GOT3 (cell line): ENCODE measurements at places on chromosomes 6 and 20.

DNA sequence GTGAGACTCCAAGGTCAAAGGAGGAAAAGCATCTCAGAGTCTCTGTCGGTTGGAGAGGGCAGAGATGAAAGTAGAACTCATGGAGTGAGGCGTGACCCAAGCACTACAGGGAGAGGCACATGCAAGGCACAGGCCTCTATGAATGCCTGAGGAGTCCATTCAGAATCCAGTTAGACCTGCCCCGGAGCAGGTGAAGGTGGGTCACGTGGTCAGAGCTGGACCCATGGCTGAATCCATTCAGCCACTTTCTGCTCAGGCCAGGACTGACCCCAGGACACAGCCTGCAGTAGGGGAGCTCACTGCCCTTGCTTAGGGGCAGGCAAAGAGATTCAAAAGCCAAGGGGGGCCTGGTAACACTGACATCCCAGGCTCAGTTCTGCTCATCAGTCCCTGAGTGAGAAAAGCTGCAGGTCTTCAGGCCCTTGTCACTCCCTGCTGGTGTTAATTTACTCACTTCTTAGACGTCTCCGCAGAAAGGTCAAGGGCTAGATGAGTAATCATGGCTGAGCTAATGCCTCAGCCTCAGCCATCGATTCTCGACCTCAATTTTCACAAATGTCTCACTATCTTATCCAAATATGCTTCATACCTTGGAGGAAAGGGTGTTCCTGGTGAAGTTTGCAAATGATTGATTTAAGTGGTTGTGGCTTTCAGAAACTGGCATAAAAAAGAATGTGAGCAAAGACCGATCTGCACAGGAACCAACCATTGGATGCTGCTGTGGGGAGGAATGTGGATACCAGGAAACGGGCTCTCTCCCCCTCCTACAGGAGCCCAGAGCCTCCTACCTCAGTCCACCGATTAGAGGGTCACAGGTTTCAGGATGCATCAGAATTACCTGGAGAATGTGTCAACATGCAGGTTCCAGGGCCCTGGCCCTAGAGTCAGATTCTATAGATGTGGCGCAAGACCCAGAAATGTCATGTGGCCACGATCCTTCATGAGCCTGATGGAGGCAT, 584.4 kb downstream of the PTPRT start:
- no peak for DNase-seq

DNA sequence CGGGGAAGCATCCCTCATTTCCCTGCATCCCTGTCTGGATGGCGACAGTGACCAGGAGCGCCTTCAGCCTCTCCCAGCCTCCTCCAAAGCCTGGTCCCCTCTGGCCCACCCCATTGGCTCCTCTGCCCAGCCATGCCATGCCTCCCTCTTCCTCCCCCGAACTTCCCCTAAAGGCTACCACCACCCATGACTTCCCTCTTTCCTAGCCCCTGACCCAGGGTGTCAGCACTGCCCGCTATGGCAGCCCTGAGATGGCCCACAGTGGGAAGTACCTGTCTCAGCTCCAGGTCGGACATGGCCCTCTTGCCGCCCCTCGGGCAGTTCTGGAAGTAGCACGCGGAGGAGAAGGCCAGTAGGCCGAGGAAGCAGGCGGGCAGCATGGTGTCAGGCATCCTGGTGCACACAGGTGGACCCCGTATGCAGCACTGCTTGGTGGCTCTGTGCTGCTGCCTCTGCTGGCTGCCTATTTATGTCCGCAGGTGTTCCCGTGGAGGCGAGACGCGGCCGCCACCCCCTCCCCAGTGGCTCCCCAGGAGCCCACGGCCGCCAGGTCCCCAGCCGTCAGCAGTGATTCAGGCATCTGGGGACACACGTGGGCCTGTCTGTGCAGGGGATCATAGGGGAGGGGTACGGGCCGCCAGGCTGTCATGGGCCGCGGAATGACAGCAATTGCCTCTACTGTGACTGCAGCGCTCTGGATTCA, at the start of gene AVP:
TSS of gene AVP (minus strand) at position 442 of the 703 bp plus-strand sequence. CDS start at position 392, 50 bp downstream.
- DNase-seq: no peak

- no peak for DNase-seq
Observed at GRCh38 chr6:157840776-157841175, 17.7 kb downstream of the SNX9 start.

GRCh38 chr20:8808202-8808535, 260.7 kb upstream of the PLCB4 start:
- no peak for DNase-seq

GRCh38 chr20:14386726-14387125, 49.3 kb upstream of the FLRT3 start:
- no peak for DNase-seq

DNA sequence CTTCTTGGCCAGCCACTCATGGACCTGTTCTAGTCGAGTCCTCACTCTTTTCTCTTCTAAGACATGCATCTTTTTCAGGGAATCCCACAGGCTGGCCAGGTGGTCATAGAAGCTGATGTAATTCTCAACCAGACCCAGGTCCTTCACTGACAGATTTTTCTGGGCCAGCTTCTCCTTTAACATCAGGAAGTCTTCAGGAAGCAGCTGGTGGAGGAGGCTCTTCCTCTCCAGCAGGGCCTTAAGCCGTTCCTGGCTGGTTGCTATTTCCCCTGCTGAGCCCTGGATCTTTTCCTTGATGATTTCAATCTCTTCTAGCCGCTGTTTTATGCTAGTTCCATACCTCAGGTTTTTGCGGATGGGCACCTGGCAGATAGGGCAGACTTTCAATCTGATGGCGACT, 28.6 kb downstream of the DDX27 start:
- DNase-seq: no peak

GRCh38 chr20:50901301-50901700, 29.9 kb downstream of the ADNP start:
- no peak for DNase-seq

- DNase-seq: no peak
Observed at GRCh38 chr6:19465256-19465655, 371.9 kb upstream of the ID4 start.

DNA sequence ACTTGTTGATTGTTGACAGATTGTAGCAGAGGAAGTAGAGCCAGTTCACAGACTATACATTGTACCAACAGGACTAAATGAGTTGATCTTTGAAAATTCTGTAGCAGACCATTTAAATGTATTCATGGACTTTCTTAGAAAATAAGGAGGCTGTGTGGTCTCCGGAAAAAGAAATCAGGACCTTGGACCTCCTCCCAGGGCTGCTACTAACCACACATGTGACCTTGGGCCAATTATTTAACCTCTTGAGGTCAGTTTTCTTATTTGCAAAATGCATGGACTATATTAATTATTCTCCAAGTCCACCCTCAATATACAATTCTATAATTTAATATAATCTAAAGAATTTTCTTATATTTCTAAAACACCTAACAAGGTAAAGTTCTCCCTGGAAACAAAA, 492.0 kb upstream of the JAG1 start:
- DNase-seq: no peak

- DNase-seq: no peak
Observed at GRCh38 chr6:47132724-47133123, 90.6 kb upstream of the ADGRF1 start.

DNA sequence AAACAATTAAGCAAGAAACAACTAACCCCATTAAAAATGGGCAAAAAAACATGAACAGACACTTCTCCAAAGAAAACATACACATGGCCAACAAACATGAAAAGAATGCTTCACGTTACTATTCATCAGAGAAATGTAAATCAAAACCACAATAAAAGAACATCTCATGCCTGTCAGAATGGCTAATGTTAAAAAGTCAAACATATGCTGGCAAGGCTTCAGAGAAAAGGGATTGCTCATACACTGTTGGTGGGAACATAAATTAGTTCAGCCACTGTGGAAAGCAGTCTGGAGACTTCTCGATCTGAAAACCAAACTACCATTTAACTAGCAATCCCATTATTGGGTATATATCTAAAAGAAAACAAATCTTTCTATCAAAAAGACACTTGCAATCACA, 217.5 kb downstream of the TINAG start:
- no peak for DNase-seq

- DNase-seq: no peak
Observed at GRCh38 chr6:112298021-112298745, 43.8 kb upstream of the LAMA4 start.

DNA sequence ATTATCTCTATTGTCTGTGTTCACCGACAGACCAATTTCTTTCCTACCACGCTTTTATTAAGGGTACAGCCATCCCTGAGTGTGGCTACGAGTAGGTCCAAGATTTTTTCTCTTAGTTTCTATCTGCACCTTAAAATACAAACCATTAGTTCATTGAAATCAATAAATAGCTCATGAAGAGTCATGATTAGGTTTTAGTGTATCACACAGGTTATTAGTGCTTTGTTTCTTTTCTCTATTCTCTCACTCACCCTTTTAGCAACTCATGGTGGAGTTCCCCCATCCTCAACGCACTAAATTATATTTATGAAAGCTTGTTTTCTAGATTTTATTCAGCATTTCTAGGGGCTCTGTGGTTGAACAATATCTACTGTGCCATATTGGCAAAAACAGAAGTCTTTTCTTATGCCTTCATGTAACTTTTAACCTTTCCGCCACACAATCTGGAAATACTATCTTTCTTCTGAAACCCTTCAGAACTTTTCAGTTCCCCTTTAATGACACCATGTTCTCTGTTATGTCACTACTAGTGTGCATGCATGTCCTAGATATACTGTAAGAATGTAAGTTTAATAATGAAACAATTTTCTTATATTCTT, 128.2 kb upstream of the LAMA2 start:
- DNase-seq: no peak

- DNase-seq: no peak
Observed at GRCh38 chr6:34912715-34913464, 23.8 kb downstream of the ANKS1A start.

DNA sequence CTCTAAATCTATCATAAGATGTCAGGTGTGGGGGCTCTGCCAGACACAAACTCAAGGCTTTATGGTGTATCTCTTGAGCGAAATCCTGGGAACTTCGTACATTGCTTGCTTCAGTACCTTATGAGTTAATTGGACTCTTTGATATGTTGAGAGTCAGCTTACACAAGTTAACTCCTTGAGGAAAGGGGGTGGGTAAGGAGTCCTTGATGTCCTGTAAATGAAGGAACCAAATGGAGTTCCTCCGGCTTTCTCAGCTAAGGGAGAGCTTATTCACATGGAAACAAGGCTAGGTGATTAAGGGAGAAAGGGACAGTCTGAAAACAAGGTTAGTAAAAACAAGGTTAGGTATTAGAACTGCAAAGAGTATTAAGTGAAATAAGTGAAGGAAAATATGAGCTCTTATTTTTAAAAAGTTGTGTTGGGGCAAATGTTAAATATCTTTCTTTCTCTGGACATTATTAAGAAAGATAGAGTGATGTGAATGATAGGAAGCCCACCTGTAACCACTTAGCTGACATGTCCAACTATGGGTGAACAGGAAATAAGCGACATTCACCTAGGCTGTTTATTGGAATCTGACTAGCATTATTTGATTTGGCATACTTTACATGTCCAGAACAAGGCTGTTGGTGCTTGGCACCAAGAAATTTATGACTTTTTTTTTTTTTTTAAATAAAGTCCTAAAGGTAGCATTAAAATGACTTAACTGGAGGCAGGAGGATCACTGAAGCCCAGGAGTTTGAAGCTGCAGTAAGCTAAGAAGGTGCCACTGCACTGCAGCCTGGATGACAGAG, 26.5 kb downstream of the GTF2H5 start:
- no peak for DNase-seq

GRCh38 chr20:6636209-6637159, 131.0 kb upstream of the BMP2 start:
- DNase-seq: no peak

DNA sequence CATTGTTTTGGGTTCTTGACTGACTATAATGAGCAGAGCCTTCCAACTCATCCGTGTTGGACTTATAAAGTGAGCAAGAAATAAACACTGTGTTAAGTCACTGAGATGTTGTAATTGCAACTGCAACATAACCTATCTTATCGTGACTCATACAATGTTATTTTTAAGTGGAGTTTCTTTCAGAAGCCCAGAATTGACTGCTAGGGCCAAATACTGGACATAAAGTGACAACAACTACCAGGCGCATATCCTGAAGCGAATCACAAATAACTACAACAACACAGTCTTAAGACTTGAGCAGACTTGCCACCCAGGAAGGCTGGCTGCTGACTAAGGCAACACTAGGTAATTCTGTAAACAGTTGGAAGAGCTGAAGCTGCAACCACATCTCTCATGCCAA, 326.6 kb downstream of the COL12A1 start:
- no peak for DNase-seq

DNA sequence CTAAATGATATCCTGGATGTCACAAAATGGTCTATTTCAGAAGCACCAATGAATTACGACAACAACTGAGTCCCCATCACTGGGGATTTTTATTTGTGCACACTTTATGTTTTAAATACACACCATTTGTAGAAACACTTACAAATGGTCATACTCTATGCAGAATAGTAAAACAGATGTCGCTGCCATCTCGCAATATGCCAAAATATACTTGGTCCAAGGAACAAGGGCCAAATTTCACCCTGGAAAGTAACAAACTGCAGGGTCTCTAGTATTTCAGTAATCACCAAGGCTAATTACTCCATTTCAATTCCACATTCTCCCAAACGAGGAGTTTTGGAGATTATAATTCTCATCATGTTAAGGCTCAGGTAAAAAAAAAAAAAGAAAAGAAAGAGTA, 215.2 kb downstream of the LMBRD1 start:
- no peak for DNase-seq

DNA sequence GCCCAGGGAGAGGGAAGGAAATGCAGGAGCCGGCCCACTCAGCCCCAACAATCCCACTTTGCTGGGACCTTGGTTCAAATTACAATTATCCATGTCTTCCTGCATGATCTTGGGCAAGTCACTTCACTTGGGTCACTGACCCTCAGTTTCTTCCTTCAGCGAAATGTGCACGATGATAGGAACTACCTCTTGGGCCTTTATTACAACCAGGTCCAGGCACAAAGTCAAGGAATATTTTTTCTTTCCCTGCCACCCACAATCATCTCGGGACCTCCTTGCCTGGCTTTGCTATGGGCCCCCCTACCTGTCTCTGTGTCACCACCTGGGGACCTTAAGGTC, 358 bp upstream of the PLTP start:
- DNase-seq: no peak

DNA sequence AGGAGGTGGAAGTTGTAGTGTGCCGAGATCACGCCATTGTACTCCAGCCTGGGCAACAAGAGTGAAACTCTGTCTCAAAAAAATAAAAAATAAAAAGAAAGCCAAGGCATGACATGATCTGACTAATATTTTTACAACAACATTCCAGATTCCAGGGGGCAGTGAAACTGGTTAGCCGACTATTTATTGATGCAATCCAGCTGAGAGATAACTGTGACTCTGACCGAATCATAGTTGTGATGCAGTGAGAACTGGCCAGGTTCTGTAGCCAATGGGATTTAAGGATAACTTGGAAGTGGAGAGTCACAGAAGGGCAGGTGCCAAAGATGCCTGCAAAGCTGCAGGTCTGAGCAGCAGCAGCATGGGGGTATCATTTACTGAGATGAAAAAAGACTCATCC, 82.9 kb upstream of the TSHZ2 start:
- DNase-seq: no peak

DNA sequence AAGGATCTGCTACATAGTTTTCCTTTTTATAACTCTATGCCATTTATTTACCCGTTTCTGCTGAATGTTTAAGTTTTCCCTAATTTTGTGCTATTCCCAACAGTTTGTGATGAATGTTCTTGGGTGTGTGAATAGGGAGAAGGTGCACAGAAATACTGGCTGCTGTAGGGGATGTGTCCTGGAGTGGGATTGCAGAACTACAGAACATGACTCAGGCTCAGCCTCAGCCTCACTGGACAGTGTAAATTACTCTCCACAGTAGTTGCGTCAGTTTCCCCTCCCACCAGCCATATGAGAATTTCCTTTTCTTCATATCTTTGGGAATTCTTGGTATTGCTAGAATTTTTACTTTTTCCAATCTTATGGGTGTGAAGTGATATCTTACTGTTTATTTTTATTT, 57.0 kb downstream of the SLX4IP start:
- no peak for DNase-seq
